ENCODE measurements at places on chromosomes 16 and 17.

- no peak for DNase-seq
Observed at GRCh38 chr17:39591958-39592954, 15.5 kb downstream of the NEUROD2 start.

- no peak for DNase-seq
Observed at GRCh38 chr17:73404246-73404645, 92.4 kb upstream of the CDC42EP4 start.

DNA sequence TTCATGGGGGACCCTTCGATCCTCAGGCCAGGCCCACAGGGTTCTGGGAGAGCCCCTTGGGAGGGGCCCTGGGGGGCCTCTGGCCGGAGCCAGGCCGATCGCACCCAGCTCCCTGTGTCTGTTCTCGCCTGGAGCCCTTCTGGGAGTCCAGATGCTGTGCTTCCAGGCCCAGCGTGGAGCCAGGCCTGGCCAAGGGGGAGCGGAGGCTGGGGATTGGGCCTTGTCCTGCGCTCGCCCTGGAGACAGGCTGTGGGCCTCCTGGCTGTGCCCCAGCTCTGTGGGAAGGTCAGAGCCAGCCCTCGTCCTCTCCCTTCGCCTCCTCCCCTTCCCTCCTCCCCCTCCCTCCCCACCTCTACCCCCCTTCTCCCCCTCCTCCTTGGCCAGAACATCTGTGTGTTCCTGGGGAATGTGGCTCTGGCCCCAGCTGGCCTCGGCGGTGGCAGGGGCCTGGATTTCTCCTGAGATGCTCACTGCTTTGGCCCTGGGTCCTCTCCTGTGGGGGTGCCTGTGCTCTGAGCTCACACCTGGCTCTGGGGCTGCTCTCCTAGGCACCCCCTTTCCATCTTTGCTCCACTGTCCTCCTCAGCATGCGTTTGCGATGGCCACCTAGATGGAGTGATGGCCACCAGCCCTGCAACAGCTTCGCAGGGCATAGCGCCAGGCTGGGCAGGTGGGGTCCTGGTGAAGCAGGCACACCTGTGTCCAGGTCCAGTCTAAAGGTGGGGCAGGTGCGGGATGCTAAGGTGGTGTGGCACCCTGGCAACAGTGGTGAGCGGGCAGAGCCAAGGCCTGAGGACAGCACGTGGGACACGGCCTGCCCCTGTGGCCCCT lies 90.6 kb upstream of the CIBAR2 start:
- DNase-seq: peak; percentile 50

GRCh38 chr17:73548620-73549311 lies 95.5 kb downstream of the SDK2 start:
- DNase-seq: no peak

DNA sequence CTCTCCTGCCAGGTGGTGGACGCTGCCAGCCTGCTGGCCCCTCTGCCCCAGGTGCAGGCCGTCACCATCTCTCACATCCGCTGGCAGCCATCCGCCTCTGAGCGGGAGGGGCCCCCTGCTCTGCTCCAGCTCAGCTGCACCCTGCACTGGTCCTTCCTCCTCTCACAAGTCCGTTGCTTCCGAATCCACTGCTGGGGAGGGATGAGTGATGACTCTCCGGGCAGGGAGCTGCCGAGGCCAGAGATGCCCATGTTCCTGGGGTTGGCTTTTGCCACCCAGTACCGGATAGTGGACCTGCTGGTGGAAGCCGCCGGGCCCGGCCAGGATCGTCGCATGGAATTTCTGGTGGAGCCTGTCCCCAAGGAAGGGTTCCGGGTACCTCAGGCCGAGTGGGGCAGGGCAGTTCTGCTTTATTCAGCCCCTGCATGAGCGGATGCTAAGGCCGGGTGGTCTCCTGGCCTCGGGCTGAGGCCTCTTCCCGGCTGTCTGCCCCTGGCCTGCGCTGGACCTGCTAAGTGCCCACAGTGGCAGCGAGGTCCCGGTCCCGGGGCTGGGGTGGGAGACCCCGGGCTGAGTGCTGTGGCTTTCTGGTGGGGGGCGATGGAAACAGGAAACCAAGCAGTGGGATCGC lies 11.4 kb downstream of the ENGASE start:
- no peak for DNase-seq

DNA sequence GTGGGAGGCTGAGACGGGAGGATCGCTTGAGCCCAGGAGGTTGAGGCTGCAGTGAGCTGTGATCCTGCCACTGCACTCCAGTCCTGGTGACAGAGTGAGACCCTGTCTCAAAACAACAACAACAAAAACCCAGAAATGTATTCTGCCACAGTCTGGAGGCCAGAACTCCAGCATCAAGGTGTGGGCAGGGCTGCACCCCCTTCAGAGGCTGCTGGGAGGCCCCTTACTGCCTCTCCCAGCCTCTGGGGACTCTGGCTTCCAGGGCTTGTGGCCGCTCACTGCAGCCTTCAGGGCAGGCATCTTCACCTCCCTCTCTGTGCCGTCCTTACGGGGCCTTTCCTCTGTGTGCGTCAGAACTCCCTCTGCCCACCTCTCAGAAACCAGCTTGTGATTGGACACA lies 209.4 kb upstream of the GSE1 start:
- no peak for DNase-seq

GRCh38 chr16:85062845-85063244 lies 35.2 kb downstream of the KIAA0513 start:
- no peak for DNase-seq

GRCh38 chr17:41666708-41667279 lies 21.9 kb upstream of the EIF1 start:
- DNase-seq: no peak

DNA sequence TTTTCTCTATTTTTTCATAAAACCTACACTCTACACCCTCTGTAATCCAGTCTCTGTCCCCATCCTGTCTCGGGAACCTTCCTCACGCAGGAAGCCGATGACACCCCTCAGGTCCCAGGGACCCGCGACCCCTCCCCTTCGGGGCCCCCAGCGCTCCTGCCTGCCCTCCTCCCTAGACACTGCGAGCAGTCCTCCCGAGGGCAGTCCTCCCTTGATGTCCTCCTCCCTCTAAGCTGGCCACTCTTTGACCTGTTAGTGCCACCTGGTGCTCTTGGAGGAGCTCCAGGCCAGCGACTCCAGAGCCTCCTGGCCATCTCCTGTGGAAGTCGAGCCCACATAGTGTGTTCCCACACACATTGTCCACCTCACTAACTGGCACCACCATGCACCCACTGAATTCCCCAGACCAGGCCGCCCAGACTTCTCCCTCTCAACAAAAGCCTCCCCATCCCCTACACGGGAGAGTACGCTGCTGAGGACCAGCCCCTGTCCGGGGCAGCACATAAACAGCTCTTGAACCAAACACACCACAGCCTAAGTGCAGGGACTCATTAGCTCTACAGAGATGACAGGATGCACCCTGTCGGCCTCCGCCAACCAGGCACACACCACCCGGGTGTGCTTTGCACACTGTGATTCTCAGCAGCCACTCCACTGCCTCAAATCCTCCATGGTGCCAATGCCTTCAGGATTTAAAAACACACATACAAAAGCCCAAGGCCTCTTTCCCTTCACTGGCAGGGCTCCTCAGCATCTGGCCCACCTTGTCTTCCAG lies 9.3 kb downstream of the OSBPL7 start:
- no peak for DNase-seq

GRCh38 chr17:33356266-33356665 lies 63.2 kb upstream of the ASIC2 start:
- no peak for DNase-seq

DNA sequence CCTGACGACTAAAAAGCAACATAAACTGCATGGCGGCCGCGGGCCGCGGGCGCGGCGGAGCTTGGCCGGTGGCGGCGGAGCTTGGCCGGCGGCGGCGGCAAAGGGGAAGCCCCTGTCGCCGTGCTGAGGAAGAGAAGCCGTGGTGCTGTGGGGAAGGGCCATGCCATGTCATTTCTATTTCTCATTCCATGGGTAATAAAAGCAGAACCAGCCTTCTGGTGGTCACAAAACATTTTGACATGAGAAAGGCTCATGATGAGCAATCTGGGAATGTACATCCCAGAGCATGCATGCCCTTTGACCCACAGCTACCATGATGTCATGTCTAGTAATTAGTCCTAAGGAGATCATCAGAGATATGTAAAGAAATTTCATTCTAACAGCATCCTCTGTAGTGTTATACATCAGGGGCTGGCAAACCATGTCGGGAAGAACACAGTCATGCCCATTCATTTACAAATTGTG lies 23.9 kb upstream of the HEATR6 start:
- no peak for DNase-seq

DNA sequence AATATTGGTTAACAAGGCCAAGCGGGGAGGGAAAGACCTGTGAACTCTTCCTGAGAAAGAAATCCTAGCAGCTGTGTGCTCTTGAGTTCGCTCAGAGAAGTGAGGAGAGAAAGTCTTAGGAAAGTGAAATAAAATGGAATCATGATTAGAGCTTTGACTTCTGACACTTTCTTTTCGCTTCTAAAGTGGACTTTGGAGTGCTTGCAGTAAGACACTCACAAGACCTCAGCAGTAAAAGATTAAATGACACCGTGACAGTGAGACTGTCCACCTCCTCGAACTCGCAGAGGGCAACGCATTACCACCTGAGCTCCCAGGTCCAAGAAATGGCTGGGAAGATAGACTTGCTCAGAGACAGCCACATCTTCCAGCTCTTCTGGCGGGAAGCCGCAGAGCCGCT lies 71.2 kb downstream of the RNF213 start:
- DNase-seq: no peak

- DNase-seq: no peak
Observed at GRCh38 chr16:16178455-16179162, 44.7 kb downstream of the ABCC6 start.

GRCh38 chr17:67121316-67121891 lies 77.0 kb downstream of the CACNG1 start:
- no peak for DNase-seq

DNA sequence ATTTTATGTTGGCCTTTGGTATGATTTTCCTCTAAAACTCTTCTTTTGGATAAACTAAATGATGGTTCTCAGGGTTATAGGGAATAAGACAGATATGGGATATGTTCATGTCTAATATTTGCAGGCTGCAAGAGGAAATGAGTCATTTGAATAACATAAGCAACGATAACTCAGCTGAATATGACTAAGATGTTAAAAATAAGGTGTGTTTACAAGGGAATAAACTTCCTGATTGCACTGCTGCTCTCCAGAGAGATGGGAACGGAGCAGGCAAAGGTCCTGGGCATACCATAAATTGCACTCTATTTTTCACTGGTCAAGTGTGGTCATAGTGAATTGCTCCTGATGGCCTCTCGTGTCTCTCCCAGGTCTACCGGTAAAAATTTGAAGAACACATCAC lies 666.2 kb downstream of the TOX3 start:
- no peak for DNase-seq

- DNase-seq: no peak
Observed at GRCh38 chr16:65446427-65446826, 324.6 kb upstream of the CDH11 start.

- no peak for DNase-seq
Observed at GRCh38 chr16:3589441-3589921, 12.3 kb upstream of the NLRC3 start.

DNA sequence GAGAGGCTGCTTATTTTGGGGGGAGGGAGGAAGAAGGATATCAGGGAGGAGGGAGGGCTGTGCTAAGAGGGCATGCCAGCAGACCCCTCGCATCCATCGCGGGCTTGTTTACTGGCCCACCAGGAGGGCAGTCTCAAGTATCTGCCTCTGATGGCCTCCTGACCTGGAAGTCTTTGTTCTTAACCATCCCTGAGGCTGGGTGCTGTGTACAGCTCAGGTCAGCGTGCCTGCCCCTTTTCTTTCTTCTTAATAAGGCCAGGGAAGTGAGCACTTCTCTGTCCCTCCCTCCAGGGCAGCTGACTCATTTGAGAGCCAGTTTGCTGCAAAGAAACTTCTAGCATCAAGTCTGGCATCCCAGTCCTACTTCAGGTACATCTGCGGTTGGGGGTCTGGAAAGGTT lies 157.0 kb downstream of the CCDC182 start:
- DNase-seq: no peak

- no peak for DNase-seq
Observed at GRCh38 chr17:60224064-60224463, 74.3 kb downstream of the CA4 start.

DNA sequence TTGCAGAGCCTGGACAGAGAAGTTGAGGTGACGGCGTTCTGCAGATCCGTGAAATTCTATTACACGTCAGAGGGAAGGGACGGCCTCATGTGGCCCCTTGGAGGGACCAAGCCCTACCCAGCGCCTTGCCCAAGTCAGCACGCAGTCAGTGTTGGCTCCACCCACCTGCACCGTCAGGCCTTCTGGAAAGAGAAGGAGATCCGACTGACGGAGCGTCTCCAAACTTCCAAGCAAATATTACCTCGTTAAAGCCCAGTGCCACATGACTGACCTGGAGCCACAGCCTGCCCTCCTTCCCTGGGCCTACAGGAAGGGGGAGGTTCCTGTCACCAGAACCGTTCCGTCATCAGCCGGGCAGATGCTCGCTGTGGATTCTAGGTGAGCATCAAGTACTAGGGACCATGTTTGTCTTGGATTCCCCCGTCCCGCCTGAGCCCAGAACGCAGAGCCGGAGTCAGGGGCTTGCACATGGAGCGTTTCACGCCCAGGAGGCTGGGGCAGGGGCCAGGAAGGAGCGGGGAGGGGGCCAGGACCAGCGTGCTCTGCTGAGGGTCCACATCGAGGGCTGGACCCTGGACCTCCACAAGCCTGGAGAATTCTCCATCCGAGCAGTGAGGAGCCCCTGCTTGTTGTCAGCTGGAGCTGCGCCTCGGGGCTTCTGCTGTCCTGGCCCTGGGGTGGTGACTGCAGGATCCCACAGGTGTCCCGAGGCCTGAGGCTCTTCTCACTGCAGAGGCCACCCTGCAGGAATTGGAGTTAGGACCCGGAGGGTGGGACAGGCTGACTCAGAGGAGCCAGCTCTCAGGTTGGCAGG lies 22.6 kb upstream of the METRNL start:
- DNase-seq: no peak

- DNase-seq: no peak
Observed at GRCh38 chr16:30603945-30604315, 6.3 kb downstream of the ZNF689 start.

DNA sequence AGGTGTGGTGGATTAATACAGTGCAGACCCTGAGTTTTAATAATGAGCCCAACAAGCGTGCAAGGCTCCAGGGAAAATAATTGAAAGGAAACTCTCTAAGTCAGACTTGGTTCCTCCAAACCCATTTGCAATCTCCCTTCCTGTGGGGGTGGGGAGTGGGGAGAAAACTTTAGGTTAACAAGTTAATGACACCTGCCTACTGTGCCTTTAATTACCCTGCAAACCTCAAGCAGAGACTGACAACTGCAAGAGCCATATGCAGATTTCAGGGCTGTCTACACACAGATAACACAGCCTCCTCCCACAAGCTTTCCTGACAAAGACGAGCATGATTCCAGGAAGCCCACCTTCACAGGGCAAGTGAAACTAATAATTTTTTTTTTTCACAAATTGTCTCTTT lies 359.3 kb downstream of the HS3ST4 start:
- DNase-seq: no peak
